ENCODE measurements at places on chromosomes 7 and 10.

GRCh38 chr7:149885191-149886017 lies 11.6 kb downstream of the ATP6V0E2 start:
- DNase-seq, result no peak

DNA sequence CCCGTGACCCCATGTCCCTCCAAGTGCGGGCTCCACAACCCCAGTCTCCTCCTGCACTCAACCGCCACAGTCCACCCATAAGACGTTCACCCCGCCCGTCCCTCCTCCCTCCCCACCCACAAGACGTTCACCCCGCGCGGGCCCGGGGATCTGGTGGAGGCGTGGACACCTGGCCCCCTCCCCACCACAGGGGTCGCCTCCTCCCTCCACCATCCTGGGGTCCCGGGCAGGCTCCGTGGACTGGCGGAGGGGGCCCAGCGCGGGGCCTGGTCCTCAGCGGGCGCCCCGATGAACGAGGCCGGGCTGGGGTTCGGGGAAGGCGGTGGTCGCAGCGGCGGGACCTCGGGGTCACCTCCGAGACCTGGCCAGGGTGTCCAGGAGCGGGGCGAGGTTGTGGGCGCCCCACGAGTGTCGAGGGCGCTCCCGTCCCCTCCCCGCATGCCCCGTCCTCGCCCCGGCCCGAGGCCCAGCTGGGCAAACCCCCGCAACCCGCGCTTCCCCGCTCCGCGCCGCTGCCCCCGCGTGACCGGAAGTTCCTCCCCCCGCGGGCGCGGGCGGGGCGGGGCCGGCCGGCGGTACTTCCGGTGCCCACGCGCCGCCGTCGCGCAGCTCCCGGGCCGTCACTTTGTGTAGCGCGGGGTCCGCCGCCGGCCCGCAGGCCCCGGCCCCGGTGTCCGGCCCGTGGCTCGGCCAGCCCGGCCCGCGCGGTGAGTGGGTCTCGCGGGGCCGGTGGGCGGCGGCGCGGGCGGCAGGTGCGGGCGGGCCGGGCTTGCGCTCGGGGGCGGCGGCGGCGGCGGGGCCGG lies at the start of gene ZNF316:
TSS of gene ZNF316 (plus strand) at position 578 of the 803 bp plus-strand sequence. CDS start 5,092 bp downstream, outside the sequence.
- peak; percentile 55 for DNase-seq

DNA sequence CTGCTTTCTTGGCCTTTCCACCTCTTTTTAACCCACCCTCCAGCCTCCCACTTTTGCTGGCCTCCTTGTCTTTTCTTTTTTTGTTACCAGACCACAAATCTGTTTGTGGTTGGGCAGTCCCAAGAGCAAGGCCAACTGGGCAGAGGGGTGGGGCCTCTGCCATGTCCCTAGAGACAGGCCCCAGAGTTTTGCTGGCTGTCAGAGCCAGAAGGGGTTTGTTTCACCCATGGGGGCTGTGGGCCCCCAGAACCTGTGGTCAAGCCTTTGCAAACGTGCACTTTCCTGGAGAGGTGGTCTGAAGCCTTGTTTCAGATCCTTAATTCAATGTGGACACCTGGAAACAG lies 10.3 kb downstream of the ZMIZ1 start:
- DNase-seq, result no peak

DNA sequence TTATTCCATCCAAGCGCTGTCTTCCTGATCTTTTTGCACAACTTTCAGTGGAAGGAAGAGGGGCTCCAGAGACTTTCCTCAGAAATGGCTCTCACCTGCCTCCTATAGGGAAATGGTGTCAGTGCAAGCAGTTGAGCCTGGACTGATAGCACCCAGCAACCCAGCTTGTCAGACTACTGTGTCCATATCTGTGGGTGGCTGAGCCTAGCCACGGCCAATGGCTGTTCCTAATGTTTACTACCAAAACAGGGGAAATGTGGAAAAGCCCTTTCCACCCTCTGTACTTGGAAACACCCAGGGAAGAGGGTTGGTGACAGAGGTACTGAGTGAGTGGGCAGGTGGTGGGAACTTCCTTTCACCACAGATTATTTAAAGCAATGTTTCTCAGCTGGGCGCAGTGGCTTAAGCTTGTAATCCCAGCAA lies 4.3 kb upstream of the YKT6 start:
- no peak for DNase-seq

DNA sequence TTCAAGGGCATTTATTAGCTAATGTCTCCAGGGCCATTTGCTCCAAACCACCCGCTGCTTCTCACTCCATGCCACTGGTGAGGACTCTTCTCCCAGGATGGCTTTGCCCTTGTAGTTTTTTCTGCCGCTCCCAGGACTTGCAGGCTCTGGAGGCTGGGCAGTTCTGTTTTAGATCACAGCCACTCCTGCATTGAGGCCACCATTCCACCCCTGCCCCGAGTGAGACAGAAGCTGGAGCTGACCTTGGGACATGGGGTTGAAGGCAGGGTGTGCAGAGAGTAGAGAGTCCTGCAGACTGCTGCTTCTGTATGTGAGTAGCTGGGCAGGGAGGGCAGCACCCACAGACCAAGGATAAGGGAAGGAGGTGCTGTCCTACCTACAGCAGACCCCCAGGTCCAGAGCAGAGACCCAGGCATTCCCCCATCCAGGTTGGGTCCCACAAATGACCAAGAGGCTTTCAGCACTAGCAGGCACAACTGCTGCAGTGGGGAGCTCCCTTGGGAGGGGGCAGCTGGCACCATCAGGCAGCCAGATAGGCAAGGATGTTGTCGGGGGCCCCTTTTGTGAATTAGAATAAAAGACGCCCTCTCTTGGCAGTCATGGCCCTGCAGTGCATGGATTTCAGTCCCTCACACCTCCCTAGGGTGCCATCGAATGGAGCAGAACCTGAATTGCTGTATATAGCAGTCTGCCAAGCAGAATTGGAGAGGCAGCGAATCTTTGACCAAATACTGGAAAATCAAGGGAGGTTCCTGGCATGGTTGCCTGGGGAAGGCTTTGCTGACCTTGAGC lies 22.7 kb upstream of the ADCYAP1R1 start:
- DNase-seq, result no peak

DNA sequence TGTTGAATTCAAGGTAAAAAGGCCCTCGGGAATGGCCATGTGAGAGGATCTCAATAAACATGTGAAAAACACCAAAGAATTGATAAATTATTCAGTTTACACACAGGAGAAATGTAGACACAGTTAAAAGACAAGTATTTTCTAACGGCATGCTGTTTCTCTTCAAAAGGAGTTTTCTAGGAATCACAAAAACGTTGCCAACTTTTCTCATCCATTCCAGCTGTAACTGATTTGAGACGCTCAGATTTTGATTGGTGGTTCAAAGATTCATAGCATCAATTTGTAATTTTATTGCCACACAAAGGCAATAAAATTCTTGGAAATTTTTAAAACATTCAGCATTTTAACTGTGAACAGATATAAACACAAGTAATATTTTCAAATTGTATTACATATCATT lies 384.9 kb upstream of the PFKP start:
- no peak for DNase-seq

GRCh38 chr7:6320791-6321190 lies 48.4 kb upstream of the CYTH3 start:
- no peak for DNase-seq

GRCh38 chr10:47287365-47287802 lies 12.6 kb upstream of the GDF10 start:
- no peak for DNase-seq

GRCh38 chr7:5625938-5626337 lies 155.5 kb downstream of the RNF216 start:
- DNase-seq, result no peak

DNA sequence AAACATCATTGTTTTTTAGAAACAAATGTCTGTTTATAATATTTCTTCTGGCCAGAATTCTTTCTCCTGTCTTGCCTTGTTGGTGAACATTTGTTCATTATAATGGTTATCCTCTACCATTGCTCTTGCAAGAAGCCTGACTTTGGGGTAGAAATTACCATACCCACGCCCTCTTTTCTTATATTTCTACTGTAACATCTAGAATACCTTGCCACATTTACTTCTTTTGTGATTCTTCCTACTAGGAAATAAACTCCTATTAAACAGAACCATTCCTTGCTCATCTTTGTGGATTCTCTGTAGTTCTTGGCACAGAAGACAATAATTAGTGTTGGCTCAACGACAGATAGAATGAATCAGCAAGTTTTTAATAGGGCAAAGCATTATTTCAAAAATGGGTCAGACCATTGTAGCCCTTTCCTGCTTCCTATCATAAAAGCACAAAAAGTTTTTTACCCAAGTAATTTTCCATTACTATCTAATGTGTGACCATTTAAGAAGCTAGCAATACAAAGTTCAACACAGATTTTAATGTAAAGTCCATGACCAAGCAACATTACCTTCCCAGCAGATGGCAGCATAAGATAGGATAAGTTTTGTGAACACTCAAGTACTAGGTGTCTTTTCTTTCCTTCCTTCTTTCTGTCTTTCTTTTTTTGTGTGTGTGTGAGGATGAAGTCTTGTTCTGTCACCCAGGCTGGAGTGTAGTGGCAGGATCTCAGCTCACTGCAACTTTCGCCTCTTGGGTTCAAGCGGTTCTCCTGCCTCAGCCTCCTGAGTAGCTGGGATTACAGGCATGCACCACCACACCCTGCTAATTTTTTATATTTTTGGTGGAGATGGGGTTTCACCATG lies 270.4 kb downstream of the HGF start:
- peak; percentile 24 for DNase-seq

DNA sequence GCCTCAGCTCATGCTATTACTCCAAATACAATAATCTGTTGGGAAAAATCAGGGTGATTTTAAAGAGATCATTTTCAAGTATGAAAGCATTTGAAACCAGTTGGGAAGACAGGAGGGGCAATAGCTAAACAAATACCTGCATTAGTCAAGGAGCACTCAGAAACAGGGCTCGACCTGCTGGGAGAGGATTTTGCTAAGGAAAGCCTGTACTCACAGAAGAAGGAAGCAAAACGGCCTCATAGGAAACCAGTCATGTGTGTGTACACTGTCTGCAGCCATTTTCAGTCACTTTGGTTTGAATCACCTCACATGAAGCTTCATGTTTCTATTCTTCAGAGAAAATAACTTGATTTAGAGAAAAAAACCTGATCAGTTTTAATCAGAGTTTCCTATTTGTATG lies 38.6 kb downstream of the FZD1 start:
- no peak for DNase-seq

- DNase-seq, result no peak
Observed at GRCh38 chr7:157686285-157686894, 349.6 kb downstream of the DNAJB6 start.

DNA sequence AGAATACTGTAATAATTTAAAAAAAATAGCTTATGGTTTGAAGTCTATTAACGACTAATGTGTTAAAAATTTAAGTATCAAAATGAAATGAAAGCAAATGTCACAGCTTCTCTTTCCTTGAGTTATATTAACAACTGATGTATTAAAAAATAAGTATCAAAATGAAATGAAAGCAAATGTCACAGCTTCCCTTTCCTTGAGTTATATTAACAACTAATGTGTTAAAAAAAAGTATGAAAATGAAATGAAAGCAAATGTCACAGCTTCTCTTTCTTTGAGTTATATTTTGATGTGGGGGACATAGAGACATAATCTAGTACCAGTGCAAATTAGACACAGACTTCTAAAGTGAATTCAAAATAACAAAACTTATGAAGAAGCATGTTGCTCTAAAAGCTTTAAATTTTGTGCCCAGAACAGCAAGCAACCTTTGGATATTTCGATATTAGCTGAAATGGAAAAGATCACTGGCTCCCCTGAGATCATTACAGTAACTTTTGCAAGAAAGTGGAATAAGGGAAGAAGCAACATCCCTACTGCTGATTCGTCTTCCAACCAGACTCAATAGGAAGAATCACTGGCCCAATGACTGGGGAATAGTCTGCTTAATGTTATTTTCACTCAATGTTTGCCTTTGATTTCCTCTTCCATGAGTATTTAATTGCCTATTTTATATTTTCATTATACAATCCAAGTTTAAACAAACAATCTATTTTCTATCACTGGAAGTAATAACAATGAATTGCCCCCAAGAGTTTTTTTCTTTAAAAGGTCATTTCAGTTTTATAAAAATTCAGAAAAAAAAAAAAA lies 8.0 kb downstream of the SKAP2 start:
- DNase-seq, result no peak

DNA sequence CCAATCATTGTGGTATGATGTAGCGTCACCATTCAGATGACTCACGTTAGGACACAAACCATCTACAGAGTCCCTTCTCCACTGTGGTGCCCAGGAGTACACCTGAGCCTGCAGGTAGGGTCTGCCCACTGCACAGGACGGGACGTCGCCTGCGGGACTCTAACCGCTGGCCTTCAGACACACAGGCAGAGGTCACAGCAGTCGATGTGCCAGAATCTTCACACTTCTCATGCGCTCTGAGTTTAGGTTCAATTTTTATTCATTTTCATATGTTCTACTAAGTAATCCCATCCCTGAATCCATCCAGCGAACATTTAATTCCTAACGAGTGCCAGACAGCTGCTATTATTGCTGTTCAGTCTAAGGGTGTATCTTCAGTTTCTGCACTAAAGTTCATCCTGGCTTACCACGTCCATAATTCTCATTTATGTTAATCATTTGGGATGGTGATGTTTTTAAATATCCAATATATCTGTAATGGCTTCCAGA lies 73.3 kb downstream of the CXCL12 start:
- no peak for DNase-seq

GRCh38 chr7:36684954-36685353 lies 39.3 kb downstream of the AOAH start:
- no peak for DNase-seq

- DNase-seq, result no peak
Observed at GRCh38 chr7:83001362-83002040, 161.2 kb downstream of the PCLO start.

GRCh38 chr10:76347832-76348231 lies 916.4 kb downstream of the LRMDA start:
- DNase-seq, result no peak

- DNase-seq, result no peak
Observed at GRCh38 chr7:42198974-42199668, 37.9 kb downstream of the GLI3 start.

DNA sequence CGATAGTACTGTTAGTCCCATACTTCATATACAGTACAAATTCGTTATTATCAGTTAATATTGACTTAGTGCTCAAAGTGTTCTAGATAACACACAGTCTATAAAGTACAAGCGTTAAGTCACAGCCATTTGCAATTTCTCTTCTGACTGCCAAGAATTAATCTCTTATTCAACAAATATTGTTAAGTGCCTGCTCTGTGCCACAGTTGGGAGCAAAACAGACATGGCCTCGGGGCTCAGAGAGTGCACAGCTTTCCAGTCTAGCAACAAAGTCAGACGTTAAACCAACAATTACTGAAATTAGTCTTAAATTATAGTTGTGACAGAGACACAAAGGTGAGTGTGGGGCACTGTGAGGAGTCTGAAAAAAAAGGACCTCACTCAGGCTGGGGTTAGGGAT lies 113.0 kb upstream of the DPP6 start:
- DNase-seq, result no peak

GRCh38 chr7:150803161-150803860 lies 2.7 kb downstream of the TMEM176A start:
- no peak for DNase-seq

DNA sequence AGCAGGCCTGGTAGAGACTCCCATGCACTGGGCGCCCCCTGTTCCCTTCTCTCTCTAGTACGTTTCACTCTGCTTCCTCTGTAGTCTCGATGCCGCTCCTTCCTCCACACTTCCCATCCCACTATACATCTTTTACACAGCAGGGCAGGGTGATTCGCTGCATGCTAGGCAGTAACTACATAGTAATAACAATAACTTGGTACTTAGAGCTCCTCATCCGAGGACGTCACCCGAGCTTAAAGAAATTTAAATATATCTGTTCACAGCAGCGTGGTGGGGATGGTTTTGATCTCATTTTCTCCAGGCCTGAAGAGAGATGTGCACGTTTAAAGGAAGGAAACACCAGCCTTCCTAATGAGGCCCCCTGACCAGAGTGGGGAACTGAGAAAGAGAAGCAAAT lies 276.9 kb downstream of the SKAP2 start:
- no peak for DNase-seq

- DNase-seq, result no peak
Observed at GRCh38 chr10:100345570-100346330, 1.3 kb upstream of the SCD start.

Data from hematopoietic multipotent progenitor cell treated with erythropoietin and hydrocortisone succinate and interleukin-3 and kit ligand, for 17 days (in vitro differentiated cells).